ENCODE measurements at places on chromosomes 1 and 21.

- no peak for DNase-seq
Observed at GRCh38 chr1:30327370-30328099, 395.9 kb downstream of the MATN1 start.

DNA sequence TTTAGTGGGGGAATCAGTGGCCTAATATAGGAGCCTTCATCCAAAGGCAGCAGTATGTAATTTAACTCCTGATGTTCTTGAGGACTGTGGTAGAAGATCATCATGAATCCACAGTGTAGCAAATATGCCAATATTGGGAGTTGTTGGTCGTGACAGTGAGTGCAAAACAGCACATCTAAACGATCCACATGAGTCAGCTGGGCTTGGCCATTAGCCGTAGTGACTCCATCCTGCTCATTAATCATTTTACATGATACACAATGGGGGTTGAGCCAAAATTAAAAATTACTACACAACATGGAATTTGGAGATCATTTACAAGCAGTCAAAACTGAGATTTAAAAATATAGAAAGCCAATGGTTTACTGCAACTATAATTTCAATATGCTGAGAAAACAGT is 653.9 kb upstream of the CAMK1G start:
- no peak for DNase-seq

GRCh38 chr1:89545264-89546038 is 20.8 kb downstream of the LRRC8B start:
- no peak for DNase-seq

DNA sequence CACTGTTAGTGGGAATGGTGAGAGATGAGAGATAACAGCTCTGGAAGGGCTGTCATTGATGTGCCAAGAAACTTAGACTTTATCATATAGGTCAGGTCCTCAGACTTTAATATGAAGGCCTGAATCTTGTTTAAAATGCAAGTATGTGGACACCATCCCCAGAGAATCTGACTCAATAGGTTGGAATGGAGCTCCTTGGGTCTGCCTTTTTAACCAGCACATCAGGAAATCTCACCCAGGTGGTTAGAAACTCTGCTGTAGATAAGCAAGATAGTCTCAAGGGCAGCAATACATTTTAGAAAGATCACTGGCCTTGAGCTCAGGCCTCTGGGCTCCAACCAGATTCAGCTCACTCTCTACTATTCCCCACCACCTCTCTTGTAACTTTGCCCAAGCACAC is 180.4 kb downstream of the SLC44A5 start:
- DNase-seq: no peak

DNA sequence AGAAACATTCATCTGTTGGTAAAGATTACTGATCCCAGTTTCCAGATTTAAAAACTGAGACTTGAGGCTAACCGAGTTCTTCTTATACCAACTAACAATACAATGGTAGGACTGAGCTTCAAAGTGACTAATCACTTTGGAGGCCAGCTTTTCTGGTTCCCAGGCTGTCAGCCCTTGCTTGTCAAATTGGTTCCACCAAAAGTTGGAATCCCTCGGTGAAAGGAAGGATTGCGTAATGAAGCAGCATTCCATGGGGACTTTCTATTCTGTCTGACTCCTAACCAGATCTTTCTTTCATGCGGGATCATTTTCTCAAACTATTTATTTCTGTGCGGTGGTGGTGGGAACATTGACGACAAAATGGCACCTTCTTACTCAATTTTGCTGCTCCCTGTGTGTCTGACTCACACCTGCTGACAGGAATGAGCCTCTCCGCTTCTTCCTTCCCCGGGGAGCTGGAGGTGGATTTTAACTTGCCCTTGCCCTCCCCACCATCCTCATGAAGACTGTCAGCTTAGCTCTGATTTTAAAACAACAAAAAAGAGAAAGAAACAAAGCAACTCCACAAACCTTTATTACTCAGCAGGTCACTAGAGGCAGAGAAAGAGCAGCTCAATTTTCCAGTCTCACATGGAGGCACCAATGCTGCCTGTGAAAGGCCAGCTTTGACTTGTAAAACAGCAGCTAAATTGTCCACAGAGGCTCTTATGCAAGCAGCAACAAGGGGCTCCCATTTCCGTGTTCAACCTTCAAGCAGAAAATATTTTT is 32.9 kb upstream of the RASAL2 start:
- DNase-seq: no peak

DNA sequence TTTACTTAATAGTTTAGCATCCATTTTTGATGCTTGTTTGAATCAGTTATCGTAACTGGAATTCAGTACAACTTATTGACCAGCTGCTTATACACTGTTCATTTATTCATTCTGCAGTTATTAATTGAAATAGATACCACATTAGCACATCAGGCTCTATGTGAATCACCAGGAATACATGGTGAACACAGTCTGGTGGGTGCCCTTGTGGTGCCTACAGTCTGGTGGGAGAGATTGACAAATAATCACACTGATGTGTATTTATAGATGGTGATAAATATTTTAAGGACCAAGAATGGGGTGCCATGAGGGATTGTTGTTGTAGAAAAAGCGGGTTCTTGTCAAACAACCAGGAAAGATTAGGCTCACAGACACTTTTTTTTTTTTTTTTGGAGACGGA is 87.6 kb downstream of the ZFYVE9 start:
- no peak for DNase-seq

DNA sequence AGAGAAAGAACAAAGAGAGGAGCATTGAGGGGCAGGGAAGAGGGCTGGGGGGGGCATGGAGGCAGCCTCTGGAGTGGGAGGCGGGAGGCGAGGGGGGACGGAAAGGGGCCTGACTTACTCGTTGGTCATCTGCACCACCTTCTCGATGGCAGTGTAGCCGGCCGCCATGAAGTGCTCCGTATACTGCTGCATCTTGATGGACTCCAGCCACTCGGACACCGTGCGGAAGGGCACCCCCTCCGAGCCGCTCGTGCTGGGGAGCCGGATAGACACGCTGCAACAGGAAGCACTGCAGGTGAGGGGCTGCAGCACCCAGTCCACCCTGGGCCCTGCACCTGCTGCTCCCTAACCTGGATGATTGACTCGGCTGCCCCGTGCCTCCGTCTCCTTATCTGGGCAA is 26.6 kb downstream of the EPHA2 start:
- no peak for DNase-seq

GRCh38 chr21:44618909-44619308 is 7.0 kb downstream of the KRTAP10-8 start:
- peak; percentile 77 for DNase-seq

- no peak for DNase-seq
Observed at GRCh38 chr1:233357595-233358397, 30.3 kb downstream of the MAP3K21 start.

Measured in CD4-positive, alpha-beta T cell treated with Interleukin-12 subunit alpha and Interleukin-12 subunit beta, for 1 hour (primary cell).